ENCODE measurements at places on chromosomes 4 and X. TPM values are rescaled to one million over a fixed set of nuclear protein-coding genes. Genes with fewer than 3 reads are reported as not detected.

DNA sequence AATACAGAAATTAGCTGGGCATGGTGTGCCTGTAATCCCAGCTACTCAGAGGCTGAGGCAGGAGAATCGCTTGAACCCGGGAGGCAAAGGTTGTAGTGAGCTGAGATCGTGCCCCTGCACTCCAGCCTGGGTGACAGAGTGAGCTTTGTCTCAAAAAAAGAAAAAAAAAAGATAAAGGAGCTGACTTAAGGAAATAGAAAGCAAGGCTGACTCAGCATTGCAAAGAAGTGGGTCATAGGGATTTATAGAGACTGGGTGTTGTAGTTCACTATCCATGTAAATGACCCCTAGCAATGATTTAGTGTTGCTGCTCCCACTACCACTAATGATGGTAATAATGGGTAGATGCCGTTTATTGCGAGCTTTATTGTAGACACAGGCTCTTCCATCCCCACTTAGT is 47.6 kb downstream of the ADD1 start:
- no peak for DNase-seq

DNA sequence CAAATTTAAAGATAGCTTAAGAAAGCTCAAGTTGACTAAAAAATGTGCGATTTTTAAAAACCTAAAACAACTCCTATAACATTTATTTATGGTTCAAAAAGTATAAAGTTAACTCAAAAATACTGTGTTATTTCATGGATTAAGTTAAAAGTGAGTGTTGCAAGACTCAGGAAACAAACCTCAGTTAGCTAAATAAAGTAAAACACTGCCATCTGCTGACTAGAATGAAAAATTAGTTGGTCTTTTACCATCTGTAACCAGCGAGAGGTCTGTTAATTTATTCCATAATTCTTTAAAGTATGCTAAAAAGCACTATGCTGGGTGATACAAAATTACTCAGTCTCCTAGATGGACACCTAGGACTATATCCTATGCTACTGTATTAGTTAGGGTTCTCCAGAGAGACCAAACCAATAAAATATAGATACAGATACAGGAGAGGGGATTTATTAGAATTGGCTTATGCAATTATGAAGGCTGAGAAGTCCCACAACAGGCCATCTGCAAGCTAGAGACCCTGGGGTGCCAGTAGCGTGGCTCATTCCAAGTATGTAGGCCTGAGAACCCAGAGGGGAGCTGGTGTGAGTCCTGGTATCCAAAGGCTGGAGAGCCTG is 4.9 kb upstream of the WDFY3 start:
- no peak for DNase-seq

DNA sequence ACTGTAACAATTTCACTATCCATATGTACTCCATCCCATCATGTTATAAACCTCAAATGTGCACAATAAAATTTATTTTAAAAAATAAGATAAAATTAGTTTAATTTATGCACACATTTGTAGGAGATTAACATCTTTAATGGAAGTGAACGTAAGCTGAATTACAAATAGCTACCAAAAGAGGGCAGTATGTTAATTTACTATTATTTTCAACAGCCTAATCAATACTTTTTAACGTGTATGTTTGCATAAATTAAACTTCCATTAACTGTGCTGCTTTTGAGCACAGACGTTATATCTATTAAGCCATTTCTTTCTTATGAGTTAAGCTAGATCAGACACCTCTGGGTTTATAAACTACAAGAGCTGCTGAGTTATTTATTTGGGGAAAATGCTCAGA is 56.5 kb upstream of the PHKA2 start:
- no peak for DNase-seq

DNA sequence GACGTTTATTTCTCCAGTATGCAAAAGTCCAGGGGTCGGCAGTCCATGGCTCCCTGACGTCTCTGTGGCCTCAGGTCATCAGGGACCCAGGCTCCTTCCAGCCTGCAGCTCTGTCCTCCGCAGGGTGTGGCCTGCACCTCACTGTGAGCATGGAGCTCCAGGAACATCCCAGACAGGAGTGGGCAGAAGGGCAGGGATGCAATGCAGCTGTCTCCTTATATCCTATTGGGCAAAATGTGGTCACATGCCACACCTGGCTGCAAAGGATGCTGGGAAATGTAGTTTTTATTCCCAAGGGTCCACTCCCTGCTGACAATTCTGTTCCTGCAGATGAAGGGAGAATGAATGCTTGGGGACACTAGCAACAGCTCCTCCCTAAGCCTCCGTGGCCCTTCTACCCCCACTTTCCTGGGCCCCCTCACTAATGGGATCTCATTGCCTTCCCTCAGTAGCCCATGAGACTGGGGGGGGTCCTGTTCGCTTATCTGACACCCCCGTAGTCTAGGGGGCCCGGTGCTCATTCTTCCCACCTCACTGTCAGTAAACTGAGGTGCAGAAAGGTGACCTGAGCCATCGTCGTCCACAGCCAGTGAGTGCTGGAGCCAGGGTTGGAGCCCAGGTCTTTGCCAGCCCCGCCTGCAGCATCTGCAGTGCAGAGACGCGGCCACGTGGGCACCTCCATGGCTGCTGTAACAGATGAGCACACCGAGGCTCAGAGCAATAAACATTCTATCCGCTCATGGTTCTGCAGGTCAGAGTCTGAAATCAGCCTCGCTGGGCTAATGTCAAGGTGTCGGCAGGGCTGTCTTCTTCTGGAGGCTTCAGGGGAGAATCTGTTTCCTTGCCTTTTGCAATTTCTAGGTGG is 5.9 kb upstream of the GRPEL1 start:
- no peak for DNase-seq

DNA sequence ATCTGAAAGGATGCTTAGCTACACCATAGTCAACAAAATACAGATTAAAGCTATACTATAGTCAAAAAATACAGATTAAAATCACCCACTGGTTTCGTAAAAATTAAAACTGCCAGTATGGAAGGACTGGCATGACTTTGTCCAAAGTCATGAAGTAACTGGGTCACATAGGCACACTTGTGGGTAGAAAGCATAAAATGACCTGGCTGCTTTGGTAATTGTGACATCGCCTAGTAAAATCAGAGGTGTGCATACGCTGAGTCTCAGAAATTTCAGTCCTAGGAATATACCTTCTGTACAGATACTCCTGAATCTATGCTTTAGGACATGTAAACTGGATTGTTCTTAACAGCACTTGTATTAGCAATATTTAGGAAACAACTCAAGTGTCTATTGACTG is 28.1 kb downstream of the CLNK start:
- no peak for DNase-seq

DNA sequence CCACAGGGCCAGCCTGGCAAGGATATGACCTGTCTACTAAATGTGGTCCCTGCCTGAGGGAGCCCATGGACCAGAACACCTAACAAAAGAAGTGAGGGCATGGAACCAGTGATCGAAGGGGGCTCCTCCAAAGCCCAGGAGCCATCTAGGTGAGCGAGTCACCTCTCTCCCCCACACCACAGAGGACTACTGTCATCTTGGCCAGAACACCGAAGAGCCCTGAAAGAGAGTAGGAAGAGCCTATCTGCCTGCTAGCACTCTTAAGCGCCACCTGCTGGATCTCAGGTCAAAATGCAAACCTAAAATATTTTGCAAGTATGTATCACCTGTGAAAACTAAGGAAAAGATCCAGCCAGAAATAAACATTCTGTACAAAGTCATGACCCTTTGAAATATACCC is 137.9 kb upstream of the ZXDB start:
- no peak for DNase-seq

DNA sequence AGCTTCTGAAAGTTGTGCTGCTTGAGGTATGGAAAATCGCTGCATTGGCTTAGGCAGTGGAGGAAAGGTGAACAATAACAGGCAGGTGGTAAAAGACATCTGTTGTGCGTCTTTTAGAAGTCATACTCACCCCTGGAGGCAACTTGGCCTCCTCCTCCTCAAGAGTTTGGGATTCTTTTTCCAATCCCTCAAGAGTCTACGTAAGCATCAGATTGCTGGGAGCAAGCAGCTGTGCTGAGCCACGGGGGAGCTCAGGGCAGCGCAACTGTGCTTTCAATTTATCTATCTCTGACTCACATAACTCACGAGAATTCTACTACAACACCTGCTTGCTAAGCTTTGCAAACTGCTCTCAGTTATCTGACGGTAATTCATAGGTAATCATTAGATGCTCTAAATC is 6.4 kb upstream of the RBMX2 start:
- no peak for DNase-seq

DNA sequence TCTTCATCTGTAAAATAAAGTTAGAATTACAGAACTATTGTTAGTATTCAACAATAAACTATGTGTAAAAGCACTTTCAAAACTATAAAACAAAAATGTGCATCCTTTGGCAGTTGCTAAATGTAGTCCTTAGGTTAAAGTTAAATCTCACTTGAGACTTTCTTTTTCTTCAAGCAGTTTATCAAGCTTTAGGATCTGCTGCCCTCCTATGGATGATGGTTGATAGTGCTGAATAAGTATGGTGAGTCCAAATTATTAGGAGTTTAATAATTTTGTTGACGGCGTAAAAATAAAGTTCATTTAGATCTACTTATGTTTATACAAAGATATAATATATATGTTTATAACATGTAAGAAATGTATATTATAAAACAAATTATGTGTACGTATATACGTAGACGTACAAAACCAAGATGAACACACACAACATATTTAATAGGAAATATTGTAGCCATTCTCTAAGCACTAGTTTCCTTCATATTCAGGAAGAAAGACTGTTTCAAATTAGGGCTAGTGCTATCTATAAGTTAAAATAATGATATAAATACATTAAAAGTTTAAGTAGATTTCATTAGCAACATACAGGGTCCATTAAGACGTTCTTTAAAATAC is 22.3 kb downstream of the UGT2A2 start:
- DNase-seq: no peak

DNA sequence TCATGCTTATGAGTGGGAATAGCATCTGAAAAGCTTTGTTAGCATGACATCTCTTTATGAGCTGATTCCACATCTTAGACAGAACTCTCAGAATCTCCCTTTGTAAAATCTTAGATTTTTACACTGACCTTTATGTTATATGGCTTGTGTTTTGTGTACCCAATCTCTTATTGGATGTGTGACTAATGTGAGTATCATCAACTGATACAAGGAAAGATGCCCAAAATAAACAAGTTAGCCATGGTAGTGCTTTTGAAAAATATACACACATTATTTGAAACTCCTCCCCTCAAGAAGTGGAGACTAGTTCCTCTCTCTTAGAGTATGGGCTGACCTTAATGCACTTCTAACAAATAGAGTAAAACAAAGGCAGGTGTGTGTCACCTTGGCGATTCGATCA is 160.1 kb upstream of the NRK start:
- DNase-seq: no peak

DNA sequence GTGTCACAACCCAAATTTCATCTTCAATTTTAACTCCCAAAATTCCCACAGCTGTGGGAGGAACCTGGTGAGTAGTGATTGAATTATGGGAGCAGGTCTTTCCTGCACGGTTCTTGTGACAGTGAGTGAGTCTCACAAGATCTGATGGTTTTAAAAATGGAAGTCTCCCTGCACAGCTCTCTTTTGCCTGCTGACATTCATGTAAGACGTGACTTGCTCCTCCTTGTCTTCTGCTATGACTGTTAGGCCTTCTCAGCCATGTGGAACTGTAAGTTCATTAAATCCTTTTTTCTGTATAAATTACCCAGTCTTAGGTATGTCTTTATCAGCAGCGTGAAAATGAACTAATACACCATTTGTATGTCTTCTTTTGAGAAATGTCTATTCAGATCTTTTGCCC is 13.0 kb upstream of the BLTP1 start:
- no peak for DNase-seq

SLC7A11 gene
- 0.63 TPM for total RNA-seq

DNA sequence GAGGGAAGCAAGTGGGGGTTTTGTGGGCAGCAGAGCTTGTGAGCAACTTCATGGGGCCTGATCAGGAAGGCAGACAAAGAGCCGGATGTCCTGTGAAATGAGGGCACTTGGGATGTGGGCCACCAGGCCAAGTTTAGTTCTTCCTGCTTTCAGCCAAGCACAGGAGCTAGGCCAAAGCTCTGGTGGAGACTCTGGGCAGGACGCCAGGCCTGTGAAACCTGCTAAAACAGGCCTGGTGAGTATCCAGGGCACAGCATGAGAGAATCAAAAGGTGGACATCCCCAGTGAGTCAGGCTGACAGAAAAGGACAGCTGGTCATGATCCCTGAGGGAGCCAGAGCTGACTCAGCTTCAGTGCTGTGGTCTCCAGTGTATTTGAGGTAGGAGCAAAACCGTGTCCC is 95.7 kb downstream of the NPNT start:
- DNase-seq: no peak

- DNase-seq: no peak
Observed at GRCh38 chrX:49978176-49978575, 55.8 kb downstream of the CLCN5 start.

CT45A1 gene
- total RNA-seq: not detected

UGDH gene
- 23.2 TPM for total RNA-seq

- DNase-seq: no peak
Observed at GRCh38 chrX:43505769-43506168, 150.3 kb upstream of the MAOA start.

GRCh38 chrX:42097486-42097885 is 174.1 kb upstream of the CASK start:
- DNase-seq: no peak

PPARGC1A gene
- not detected for total RNA-seq

UNC5C gene
- 0.08 TPM for total RNA-seq

GRCh38 chr4:102579794-102580462 is 78.8 kb downstream of the NFKB1 start:
- no peak for DNase-seq

DNA sequence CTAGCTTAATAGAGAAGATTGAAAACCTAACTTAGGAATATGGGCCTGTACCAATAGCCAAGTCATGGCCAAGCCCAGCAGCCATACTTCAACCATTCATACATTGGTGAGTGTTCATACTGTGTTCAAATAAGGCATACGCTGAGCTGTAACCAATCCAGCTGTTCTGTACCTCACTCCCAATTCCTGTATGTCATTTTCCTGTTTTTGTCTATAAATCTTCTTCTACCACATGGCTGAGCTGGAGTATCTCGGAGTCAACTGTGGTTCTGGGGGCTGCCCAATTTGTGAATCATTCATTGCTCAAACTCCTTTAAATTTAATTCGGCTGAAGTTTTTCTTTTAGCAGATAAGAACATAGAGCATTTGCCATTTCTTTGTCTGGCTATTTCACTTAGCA is 195.3 kb upstream of the ANKRD50 start:
- no peak for DNase-seq

- DNase-seq: no peak
Observed at GRCh38 chrX:10381193-10381592, 224.4 kb downstream of the CLCN4 start.

DNA sequence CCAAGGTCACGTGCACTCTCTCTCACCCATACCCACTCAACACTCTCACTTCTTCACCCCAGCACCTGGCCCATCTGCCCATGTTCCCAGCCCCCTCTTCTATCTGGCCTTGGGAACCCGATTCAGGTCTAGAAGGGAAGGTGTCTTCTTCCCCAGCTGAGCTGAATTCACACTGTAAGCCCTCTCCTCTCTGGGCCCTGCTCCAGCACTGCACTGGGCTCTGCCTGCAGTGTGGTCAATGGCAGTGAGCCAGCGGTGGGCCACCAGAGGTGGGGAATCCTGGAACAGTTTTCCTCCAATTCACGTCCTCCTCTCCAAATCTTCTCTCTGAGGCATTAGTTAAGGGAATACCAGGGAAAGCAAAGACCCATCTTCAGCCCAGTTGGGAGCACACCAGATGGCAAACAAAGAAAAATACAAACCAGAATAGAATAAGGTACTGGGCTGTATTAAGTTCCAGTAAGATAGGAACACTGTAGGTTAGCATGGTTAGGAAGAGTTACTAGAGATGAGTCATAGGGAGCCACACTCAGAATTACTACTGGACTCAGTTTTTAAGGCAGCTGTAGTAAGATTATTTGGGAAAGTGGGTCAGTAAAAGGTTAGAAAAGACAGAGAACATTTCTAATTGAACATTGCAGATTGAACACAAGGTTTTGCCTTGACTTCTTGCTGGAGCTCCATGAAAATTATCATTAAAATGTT is 5.0 kb downstream of the AWAT2 start:
- DNase-seq: no peak

Measured in activated T-cell treated with anti-CD3 and anti-CD28 coated beads, Interleukin-2, amount 50 U/mL, for 4 hours (primary cell).